ENCODE measurements at places on chromosomes 4 and X.
A peak's percentile ranks its signal among the peaks of the same experiment; 100 is the strongest.

DNA sequence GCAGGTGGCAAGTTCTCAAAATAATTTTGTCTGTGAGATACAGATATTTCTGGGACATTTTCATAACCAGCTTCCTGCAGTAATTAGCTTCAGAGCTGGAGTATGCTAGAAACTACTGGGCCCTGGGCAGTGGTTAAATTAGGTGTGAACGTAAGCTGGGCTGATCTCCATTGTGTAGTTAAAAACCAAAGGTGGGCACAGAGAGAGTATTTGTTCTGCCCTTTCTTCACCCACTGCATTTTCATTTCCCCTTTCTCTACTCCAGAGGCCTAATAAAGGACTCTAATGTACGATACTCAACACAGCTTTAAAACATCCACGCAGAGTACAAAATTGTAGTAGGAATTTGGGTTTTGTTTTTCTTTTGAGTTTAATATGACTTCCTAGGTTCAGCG lies 252.7 kb downstream of the SPRY1 start:
- no peak for DNase-seq

DNA sequence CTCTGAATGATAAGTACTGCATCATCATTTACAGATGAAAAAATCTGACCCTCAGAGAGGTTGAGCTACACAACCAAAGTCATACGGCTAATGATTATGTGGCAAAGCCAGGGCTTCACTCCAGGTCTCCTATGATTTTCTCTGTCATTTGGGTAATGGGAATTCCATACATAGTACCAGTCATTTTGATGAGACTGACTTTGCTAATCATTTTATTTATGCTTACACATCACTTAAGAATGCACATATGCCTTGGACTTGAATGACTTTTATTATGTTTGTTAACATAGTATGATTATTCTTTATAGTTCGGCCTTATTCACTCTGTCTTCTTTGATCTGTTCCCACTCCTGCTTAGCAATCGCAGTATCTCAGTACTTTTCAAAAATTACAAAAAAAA lies 255.1 kb upstream of the GPRIN3 start:
- DNase-seq: no peak

DNA sequence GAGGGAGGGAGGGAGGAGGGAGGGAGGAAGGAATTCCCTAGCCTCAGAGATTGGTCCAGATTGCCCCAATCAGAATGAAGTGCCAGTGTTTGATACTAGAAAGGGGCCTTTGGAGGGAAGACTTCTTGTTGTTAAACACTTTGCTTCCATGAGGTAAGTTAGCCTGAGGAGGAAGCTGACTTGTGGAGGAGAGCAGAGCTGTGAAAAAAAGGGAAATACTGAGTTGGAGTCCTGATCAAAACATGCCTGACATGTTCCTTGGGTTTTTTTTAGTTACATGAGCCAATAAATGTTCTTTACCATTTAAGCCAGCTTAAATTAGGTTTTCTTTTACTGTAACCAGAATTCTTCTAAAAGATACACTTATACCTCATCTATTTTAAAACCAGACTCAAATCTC lies 57.6 kb downstream of the GSX2 start:
- no peak for DNase-seq

- DNase-seq: no peak
Observed at GRCh38 chrX:12911122-12911470, 4.7 kb downstream of the TLR8 start.

DNA sequence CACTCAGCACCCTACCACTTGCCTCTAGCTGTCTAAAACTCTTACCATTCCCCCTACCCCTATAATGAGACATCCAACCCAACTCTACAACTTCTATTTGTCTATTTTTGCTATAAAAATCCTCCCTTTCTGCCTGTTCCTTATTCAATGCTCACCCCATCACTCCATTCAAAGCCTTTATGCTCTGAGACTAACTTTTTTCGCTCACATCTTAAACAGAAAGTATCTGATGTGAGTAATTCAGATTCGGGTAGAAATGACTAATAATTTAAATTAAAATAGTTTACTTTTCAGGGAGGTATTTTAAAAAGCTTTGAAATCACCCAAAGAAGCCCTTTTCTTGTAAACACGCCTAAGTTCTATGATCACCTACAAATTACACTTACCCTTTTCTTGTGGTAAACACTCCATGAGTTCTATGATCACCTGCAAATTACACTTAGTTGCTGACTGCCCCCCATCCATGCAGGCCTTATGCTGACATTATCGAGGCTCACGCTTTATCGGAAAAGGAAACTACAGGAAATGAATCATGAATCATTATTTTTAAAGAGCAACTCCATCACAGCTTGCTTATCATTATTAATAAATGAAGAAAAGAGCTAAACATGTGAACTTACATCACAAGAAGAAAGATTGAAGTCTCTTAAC lies 168.7 kb upstream of the PPP1R2C start:
- DNase-seq: no peak

GRCh38 chr4:10120943-10121567 lies 4.5 kb upstream of the WDR1 start:
- no peak for DNase-seq

GRCh38 chr4:150534818-150535217 lies 47.1 kb upstream of the MAB21L2 start:
- DNase-seq: no peak

- no peak for DNase-seq
Observed at GRCh38 chr4:120432301-120432860, 365.7 kb upstream of the MAD2L1 start.

DNA sequence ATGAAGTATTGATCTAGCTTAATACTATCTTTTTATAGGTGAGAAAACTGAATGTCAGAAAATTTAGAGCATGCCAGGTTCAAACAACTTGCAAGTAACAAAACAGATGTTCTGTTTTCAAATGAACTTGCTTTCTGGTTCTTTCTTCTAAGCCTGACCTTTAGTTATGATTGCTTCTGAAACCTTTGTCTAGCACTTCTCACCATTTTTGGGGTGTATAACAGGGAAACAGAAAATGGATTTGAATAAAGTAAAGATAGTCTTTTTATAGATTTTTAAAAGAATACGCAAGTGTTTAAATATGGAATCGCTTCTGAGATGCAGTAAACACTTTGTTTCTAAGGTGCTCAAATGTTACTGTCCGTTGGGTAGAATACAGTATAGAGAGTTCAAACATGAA lies 687.2 kb upstream of the CPEB2 start:
- DNase-seq: no peak

GRCh38 chr4:26462874-26463273 lies 27.4 kb downstream of the CCKAR start:
- peak; percentile 5 for DNase-seq

GRCh38 chr4:137647375-137647774 lies 115.1 kb upstream of the PCDH18 start:
- DNase-seq: no peak

DNA sequence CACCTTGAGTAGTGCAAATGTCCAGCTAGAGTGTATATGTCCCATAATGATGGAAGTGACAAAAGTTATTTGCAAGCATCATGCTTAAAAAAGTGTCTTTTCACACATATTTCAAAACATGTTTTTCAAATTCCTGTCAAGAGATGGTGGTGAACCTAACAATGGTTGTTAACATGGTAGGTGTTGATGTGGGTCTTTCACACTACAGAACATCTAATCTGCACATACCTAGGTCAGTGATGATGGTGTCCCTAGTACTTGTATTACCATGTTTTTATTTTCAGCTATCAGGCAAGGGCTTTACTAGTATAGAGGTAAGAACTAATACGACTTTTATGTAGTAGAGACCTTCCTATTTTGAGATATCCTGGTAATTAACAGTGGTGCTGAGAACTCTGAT lies 3.4 kb upstream of the ATXN3L start:
- DNase-seq: no peak

DNA sequence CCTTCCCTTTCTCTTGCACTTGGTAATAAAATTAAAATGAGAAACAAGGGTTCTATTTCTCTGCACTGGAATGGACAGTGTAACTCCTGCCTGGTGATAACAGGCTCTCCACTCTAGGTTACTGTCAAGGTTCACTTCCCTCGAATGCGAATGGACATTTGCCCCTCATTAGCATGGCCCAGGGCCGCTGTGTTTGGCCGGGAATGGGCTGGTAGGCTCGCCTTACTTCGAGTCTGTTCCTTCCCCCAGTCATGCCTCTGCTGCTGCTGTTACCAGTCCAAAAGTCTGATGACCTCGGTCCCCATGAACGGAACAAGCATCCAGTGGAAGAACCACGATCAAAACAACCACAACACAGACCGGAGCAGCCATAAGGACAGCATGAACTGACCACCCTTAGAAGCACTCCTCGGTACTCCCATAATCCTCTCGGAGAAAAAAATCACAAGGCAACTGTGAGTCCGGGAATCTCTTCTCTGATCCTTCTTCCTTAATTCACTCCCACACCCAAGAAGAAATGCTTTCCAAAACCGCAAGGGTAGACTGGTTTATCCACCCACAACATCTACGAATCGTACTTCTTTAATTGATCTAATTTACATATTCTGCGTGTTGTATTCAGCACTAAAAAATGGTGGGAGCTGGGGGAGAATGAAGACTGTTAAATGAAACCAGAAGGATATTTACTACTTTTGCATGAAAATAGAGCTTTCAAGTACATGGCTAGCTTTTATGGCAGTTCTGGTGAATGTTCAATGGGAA lies 61.5 kb downstream of the EDNRA start:
- no peak for DNase-seq

DNA sequence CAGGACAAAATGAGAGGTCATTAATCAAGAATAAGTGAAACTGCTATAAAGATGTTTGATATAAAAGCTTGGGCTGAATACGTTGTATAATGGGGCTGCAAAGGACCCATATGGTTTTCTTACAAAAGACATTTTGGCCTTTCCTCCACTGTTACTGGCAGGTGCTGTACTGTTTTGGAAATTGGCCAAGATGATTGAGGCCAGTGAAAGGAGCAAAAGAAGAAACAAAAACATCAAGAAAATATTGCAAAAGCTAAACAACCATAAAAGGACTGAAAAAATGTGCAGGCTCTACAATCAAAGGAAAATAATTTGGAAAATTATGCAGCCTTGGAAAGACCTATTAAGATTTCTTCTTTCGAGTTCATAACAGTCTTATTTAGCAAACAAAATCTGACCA lies 222.2 kb upstream of the PPP1R2C start:
- no peak for DNase-seq

GRCh38 chrX:41705680-41706374 lies 17.1 kb downstream of the GPR34 start:
- no peak for DNase-seq

DNA sequence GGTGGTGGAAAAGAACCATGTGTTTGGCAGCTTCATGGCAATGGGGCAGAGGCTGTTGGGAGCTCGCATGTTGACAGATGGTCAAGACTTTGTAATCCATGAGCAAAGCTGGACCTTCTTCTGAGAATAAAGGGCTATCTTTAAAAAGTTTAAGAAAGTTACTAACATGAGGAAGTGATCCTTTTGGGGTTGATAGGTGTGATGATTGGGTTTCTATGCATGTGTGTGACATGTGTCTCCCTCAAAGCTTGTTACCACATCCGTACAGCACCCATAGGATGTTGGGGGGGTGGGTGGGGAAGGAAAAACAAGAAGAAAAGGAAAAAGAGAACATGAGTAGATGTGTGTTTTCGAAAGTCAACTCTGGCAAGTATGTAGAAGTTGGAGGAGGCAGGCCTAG lies 123.0 kb upstream of the TLR3 start:
- DNase-seq: no peak

GRCh38 chrX:153333266-153333665 lies 687 bp upstream of the ZNF275 start:
- DNase-seq: no peak

- no peak for DNase-seq
Observed at GRCh38 chr4:16142598-16143310, 58.9 kb upstream of the PROM1 start.

GRCh38 chrX:110241816-110242215 lies 76.1 kb downstream of the AMMECR1 start:
- no peak for DNase-seq

DNA sequence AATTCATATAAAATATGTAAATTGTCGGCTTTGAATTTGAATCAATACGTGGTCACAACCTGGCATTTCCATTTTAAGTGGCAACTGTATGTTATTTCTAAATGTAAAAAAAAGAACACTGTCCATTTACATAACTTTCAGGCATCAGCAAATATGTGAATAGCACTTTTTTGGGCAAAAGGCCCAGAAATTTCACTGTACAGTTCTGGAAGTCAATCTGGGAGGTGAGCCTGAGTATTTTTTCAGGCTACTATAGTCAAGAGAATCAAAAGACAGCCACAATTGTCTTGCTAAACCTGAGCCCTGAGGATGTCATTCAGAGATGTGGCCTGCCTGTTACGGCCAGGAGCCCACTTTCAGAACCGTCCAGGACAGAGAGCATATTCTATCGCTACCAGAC lies 543.9 kb upstream of the MAGEB2 start:
- DNase-seq: no peak
